Stimulated activated CD8-positive, alpha-beta memory T cell treated with anti-CD3 and anti-CD28 coated beads, Interleukin-15, amount 100 ng/mL, for 1 hour (primary cell): ENCODE measurements at places on chromosomes 13 and 19.

DNA sequence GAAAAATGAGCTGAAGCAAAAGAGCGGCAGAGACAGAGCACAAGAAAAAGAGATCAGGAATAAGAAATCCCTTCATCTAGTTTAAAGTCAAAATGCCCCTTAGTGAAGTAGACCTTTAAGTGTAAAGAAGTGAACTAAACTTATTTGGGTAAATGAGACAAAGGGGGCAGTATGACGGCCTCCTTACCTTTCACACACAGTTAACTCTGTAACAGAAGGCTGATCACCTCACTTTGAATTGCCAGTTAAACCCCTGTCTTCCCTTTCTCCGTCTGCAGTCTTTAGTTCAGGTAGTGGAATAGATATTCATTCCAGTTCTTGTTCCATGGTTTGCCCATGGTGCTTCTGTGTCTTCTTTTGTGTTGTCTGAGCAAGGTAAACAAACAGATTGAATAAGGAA is 1029.8 kb downstream of the DIAPH3 start:
- no peak for DNase-seq

DNA sequence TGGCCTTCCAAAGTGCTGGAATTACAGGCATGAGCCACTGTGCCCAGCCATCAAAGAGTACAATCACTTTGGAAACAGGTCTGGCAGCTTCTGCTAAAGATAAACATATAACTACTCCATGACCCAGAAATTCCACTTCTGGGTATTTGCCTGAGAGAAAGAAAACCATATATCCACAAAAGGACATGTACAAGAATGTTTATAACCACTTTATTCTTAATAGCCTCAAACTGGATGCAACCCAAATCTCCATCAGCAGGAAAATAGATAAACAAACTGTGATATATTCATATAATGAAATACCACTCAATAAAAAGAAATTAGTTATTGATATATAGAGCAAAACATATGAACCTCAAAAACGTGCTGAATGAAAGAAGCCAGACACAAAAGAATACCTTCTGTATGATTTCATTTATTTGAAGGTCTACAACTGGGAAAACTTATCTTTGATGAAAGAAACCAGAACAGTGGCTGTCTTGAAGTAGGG is 40.5 kb downstream of the TEX26 start:
- no peak for DNase-seq

DNA sequence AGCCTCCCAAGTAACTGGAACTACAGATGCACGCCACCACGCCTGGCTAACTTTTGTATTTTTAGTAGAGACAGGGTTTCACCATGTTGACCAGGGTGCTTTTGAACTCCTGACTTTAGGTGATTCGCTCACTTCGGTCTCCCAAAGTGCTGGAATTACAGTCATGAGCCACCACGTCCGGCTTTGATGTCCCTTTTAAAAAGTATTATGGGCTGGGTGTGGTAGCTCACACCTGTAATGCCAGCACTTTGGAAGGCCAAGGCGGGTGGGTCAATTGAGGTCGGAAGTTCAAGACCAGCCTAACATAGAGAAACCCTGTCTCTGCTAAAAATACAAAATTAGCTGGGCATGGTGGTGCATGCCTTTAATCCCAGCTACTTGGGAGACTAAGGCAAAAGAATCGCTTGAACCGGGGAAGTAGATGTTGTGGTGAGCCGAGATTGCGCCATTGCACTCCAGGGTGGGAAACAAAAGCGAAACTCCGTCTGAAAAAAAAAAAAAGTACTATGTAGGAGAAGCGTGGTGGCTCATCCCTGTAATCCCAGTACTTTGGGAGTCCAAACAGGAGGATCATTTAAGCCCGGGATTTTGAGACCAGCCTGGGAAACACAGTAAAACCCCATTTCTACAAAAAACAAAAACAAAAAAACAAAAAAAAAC is 22.8 kb upstream of the ERVV-1 start:
- no peak for DNase-seq

GRCh38 chr19:1671716-1672037 is 19.3 kb upstream of the TCF3 start:
- no peak for DNase-seq

- DNase-seq: no peak
Measured at GRCh38 chr13:110676595-110677587, 29.0 kb downstream of the CARS2 start.

- DNase-seq: no peak
Measured at GRCh38 chr13:27263438-27263837, 7.2 kb upstream of the RASL11A start.

- no peak for DNase-seq
Measured at GRCh38 chr19:7413629-7414028, 64.9 kb downstream of the ARHGEF18 start.

DNA sequence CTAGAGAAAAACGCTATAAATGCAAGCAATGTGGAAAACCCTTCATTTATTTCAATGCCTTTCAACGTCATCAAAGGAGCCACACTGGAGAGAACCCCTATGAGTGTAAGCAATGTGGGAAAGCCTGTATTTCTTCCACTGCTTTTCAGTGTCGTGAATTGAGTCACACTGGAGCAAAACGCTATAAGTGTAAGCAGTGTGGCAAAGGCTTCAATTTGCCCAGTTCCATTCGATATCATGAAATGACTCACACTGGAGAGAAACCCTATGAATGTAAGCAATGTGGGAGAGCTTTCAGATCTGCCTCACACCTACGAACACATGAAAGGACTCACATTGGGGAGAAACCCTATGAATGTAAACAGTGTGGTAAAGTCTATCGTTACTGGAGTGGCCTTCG is 27.4 kb downstream of the ZNF20 start:
- no peak for DNase-seq

GRCh38 chr13:39910833-39911232 is 255.4 kb downstream of the COG6 start:
- no peak for DNase-seq

DNA sequence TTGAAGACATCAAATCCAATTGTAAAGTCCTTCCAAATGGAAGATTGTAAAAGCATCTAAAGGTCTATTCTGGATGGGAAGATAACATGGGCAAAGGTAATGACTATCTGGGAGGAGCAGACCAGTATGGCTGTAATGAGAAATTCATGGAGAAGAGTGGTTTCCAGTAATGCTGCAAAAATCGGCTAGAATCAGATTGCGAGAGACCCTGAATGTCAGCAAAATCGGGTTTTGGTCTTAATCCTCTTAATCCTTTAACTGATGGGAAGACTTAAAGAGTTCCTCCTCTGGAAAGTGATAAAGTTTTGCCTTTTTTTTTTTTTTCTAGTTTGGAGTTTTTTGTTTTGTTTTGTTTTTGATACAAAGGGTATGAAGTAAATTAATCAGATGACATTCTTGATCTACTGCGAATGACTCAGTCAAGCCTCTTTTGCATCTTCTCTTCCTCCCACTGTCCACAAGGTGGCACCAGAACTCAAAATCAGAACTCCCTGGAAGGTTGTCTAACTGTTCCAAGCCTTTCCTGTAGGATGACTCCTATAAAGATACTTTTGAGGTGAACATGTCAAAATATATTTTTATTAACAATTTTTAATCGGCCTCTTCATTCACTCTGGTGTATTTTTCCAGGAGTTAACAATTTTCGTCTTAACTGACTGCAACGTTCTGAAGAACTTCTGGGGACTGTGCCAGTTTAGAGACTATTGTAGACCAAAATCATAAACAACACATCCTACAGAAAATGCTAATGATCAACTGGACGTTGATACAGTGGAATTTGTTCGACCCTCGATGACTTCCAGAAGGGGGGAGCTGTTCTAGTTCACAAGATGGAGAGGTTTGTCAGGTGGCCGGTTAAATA is 213.3 kb upstream of the MIR17HG start:
- DNase-seq: no peak

GRCh38 chr19:54081032-54081431 is at the start of gene TARM1:
Gene TARM1 (minus strand): TSS chr19:54081365. CDS start chr19:54081340, 25 bp downstream.
- DNase-seq: no peak

- DNase-seq: no peak
Measured at GRCh38 chr13:102441085-102441484, 39.2 kb upstream of the FGF14 start.

DNA sequence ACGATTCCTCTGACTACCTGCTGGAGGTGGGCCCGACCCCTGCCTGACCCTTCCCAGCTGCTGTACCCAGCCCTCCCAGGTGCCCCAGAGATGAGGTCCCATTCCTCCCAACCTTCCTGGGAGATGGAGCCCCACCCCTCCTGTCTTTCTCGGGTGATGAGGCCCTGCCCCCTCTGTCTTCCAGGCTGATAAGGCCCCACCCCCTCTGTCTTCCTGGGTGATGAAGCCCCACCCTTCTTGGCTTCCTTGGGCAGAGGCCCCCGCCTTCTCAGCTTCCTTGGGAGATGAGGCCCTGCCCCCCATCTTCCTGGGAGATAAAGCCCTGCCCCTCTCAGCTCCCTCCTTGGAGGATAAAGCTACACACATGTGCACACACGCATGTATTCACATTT is 47.9 kb downstream of the CERS4 start:
- DNase-seq: no peak

DNA sequence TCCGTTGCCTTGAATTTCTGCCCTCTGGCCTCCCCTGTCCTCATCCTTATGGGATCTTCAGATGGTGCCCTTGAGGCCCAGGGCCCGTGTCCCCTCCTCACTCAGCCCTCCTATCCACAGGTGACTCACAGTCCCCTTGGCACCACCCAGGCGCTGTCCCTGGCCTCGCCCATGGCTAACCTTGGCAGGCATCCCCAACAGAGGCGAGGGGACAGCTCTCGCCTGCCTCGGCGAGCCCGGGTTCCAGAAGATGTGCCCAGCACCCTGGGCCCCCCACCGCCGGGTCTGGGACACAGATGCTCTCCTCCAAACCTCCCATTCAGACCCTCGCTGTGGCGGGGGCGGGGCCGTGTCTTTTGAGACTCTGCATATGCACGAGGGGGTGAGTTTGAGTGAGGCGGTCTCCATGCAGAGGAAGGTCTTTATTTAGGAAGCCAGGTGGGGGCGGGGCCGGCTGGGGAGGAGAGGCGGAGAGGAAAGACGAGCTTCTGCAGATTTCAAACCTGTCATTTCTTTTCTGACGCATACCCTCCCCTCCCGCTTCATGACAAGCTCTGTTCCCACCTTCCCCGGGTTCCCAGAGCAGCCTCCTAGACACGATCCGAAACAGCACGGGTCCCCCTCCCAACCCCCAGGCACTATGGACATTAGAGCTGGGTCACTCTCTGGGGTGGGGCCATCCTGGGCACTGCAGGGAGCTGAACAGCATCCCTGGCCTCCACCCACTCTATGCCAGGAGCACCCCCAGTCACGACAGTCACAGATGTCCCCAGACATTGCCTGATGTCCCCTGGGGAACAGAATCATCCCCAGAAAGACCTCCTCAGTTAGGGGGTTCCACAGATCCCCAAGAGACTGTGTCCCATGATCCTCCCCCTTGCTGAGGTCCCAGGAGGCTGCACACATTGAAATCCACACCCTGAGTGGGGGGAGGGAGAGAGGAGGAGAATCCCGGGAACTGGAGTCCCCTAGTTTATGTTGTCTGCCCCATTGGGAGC is 48.5 kb downstream of the GNG7 start:
- no peak for DNase-seq

- peak; percentile 83 for DNase-seq
Measured at GRCh38 chr19:36115453-36116343, at the start of gene TBCB. Gene TBCB (plus strand): TSS chr19:36115468. CDS start chr19:36115561, 93 bp downstream.

- no peak for DNase-seq
Measured at GRCh38 chr19:46435009-46435408, 6.3 kb upstream of the PNMA8C start.

- no peak for DNase-seq
Measured at GRCh38 chr13:45865414-45865813, 13.9 kb upstream of the SIAH3 start.

DNA sequence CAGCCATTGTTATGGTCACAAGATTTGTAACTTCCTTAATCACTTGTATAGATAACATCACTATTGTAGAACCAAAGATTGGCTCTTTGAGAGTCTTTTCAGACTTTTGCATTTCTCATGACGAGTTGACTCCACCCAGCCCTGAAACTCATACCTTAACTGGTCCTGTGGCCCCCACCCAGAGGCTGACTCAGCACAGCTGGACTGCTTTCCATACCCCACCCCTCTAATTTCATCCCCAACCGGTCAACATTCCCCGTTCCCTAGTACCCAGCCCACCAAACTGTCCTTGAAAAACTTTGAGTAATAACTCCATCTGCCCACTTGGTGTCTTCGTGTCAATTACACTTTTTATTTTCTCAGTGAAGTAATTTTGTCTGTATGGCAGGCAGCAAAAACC is 32.1 kb upstream of the SLITRK1 start:
- DNase-seq: no peak

- no peak for DNase-seq
Measured at GRCh38 chr13:27054760-27055159, 116.9 kb downstream of the USP12 start.

- DNase-seq: no peak
Measured at GRCh38 chr13:31072041-31072440, 89.7 kb downstream of the HSPH1 start.

GRCh38 chr13:41162151-41162550 is 29.5 kb upstream of the KBTBD6 start:
- DNase-seq: no peak

- no peak for DNase-seq
Measured at GRCh38 chr13:103607995-103608394, 541.8 kb upstream of the SLC10A2 start.

GRCh38 chr13:51818781-51819511 is 15.0 kb upstream of the DHRS12 start:
- no peak for DNase-seq

DNA sequence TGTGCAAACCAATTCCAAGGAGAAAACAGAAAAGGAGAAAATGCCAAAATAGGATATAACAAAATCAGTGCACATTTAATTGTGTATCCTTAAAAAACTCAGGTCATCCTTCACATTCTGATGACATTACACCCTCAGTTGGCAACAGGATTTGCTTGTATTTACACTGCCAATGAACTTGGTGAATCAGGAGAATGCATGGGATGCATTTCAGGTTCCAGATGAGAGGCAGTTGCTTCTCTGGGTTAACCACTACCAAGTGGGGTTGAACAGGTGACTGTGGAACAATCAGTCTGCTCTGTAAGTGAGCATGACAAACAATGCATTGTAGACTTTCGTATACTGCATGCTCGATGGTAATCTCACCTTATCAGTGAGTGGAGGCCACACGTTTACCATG is 79.1 kb downstream of the STARD13 start:
- no peak for DNase-seq

GRCh38 chr19:29491995-29492577 is 33.7 kb upstream of the VSTM2B start:
- no peak for DNase-seq

DNA sequence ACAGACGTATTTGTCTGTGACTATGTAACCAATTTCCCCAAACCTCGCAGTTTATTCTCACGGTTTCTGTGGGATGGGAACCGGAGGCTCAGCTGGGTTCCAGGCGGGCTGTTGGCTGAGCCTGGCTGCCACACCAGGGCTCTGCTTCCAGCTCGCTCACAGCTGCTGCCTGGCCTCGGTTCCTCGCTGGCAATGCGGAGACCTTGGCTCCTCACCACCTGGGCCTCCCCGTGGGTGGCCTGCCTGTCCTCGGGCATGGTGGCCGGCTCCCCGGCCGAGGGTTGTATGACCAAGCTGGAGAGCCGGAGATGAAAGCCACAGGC is 218.9 kb upstream of the MAB21L1 start:
- DNase-seq: no peak
